ENCODE measurements at places on chromosomes 5 and 9. TPM values are rescaled to one million over a fixed set of nuclear protein-coding genes. Genes with fewer than 3 reads are reported as not detected.

Gene DPH7
- total RNA-seq: 45.7 TPM

Gene CCNJL
- 3.6 TPM for total RNA-seq

Gene THBS4
- total RNA-seq: 0.82 TPM

Gene IDNK
- total RNA-seq: 19.7 TPM

Gene SPATA31A3
- not detected for total RNA-seq

Gene PDE8B
- not detected for total RNA-seq

Gene PCDHB12
- 2.3 TPM for total RNA-seq

All from MCF 10A (cell line).